ENCODE measurements at places on chromosomes 3 and 15.

- DNase-seq, result no peak
Observed at GRCh38 chr15:59174151-59174834, 32.4 kb upstream of the LDHAL6B start.

DNA sequence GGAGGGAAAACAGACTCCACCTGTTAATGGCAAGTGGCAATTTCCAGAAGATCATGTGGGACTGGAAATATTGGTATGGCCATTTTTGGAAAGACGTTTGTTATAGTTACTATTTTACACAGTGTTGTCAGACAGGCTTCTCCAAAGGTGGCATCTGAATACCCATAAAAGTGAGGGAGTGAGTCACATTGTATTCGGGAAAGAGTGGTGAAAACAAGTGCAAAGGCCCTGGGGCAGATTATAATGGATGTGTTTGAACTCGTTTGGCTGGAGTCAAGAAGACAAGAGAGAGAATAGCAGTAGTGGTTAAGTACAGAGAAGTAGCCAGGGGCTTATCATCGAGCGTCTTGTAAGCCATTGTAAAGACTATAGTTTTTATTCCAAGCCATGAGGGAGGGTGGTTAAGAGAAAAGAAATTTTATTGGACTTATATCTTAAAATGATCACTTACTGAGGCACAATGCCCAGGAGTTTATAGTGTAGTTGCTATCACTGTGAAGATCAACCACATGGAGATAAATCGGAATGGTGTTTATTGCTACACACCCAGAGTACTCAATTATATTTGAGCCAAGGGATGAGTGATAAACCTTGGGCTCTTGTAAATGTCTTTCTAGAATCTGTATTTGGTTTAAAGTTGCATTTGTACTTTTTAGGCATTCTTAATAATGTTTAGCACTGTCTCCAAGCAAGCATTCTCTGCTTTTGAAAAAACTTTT is 212.8 kb upstream of the KBTBD8 start:
- no peak for DNase-seq

DNA sequence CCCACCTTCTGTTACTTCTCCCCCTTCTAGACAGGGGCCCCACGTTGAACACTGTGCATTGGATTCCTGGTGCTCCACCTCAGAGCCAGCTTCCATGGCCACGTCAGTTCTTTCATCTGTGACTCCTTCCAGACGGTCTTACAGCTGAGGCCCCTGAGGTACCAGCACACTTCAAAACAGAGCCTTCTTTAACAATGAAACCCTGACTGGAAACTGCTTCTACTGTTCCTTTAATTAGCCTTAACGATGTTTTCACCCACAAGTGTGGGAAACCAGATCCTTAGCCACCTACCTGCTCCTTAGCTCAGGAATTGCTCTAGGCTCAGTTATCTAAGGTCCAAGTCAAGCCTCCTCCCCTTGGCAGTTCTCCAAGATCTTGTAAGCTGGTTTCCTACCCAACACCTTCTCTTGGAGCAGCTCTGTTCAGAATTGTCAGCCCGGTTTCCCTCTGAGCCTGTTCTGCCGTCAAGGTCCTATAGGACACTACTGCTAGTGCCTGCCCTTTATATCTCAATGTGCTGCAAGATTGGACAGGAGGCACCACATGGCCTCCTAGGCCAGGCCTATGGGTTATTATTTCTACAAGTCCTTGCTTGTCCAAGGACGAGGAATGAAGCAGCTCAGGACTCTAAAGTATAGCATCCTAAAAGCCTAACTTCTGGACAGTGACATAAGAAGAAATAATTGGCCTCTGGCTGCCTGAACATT is 80.7 kb downstream of the FMN1 start:
- DNase-seq, result no peak

GRCh38 chr3:103712320-103713008 is 1277.6 kb downstream of the ZPLD1 start:
- DNase-seq, result no peak

DNA sequence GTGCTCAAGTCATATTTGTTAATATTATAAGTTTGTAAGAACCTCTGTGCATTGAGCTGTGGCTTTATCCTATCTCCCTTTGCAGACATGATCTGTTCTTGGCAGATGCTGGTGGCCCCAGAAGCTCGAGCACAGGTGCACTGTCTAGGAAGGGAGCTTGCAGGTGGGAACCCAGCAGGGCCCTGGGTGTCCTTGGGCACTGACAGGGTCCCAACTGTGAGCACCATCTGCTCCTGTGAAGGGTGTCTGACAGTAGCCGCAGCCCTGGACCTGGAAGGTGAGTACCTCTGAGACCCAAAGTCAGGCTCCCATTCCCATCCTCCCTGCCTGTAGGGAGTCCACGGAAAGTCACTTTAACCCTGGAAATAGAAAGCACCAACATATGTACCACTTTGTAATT is 2.4 kb upstream of the REC114 start:
- DNase-seq, result no peak

DNA sequence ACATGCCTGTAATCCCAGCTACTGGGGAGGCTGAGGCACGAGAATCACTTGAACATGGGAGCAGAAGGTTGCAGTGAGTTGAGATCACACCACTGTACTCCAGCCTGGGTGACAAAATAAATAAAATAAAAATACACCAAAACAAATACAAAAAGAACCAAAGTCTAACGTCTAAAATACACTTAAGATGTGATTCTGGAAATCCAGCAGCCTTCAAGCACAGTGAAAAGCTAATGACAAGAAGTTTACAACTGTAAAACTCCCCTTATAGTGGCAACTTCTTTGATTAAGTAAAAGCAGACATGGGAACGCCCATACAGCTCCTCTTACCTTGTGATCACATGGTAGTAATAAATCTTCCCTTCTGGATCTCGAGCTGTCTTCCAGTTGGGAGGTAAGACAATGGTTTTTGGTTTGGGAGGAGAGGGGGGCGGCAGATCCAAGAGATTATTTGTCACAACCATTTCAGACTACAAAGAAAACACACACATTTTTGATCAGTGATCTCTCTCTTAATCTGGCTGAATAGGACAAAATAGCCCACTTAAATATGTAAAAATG is 62.8 kb downstream of the NBEAL2 start:
- no peak for DNase-seq

- no peak for DNase-seq
Observed at GRCh38 chr15:91561371-91562100, 292.0 kb upstream of the SLCO3A1 start.
